HT-29 (cell line): ENCODE measurements at places on chromosomes 1 and 21. TPM values are rescaled to one million over a fixed set of nuclear protein-coding genes. Genes with fewer than 3 reads are reported as not detected.

DNA sequence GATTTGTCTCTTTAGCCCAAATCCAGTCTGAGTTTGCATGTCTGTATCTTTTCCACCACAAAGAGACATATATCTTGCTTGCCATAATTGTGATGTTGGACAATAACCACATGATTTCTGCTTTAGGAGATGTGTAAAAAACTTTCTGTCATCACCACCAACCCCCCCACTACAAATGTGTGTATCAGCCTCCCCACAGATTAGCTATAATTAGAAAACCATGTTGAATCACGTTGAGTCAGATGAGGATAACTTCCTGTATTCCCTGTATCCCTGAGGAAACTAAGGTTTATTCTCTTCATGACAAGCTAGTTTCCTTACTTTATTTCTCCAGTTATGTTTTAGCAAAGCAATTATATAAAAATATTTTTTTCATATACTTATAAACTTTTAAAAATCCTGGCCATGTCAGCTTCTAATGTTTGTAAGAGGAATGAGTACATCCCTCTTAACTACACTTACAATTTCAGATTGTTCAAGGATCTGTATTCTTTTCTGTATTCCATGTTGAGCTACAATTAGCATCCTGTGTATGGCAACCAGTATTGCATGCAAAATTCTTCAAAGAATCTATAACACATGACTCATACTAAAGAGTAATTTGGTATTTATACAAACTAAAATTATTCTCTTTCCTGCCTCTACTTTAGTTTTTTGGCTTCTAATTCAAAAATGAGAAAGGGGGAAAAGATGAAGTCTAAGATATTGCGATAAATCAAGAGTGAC, 143.0 kb downstream of the FMN2 start:
- DNase-seq, result no peak

DNA sequence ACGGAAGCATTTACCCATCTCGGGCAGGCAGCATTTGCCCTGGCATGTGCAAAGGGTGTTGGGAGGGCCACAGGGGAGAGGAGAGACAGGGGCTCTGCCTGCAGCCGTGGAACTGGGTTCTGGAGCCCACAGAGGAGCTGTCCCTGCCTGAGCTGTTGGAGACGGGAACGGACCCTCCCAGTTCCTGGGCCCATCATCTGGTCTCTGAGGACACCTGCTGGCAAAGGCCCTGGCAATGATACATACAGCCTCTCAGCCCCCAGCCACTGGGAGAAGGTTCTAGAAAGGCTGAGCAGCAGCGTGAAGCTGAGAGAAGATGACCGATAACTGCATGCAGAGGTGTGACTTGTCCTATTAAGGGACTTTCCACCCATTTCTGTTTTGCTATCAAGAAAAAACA, 31.4 kb downstream of the FAAP20 start:
- no peak for DNase-seq

GRCh38 chr1:109312246-109312645, 5.4 kb upstream of the MYBPHL start:
- no peak for DNase-seq

GRCh38 chr1:5574641-5575040, 417.6 kb downstream of the NPHP4 start:
- DNase-seq, result no peak

DNA sequence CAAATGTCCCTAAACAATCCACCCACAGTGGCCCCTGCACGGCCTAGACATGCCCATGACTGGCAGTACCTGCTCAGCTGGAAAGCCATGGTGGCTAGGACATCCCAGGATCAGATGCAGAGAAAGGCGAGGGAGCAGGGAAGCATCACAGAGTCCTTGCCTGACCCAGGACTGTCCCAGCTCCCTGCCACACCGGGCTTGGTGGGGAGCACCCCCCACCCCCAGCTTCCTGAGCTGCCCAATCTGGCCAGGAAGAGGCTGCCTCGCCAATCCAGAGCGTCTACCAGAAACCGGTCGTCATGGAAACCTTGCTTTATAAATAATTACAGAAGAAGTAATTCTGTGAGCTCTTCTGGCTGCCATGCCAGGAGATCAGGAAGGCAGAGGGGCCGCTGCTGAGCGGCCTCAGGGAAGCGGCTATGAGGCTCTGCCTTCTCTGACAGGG, 34.8 kb downstream of the ACOT7 start:
- no peak for DNase-seq

- DNase-seq, result no peak
Observed at GRCh38 chr1:101302831-101303511, 66.2 kb downstream of the S1PR1 start.

CLK2 gene
- 29.3 and 35.2 TPM in 2 replicates for total RNA-seq

DNA sequence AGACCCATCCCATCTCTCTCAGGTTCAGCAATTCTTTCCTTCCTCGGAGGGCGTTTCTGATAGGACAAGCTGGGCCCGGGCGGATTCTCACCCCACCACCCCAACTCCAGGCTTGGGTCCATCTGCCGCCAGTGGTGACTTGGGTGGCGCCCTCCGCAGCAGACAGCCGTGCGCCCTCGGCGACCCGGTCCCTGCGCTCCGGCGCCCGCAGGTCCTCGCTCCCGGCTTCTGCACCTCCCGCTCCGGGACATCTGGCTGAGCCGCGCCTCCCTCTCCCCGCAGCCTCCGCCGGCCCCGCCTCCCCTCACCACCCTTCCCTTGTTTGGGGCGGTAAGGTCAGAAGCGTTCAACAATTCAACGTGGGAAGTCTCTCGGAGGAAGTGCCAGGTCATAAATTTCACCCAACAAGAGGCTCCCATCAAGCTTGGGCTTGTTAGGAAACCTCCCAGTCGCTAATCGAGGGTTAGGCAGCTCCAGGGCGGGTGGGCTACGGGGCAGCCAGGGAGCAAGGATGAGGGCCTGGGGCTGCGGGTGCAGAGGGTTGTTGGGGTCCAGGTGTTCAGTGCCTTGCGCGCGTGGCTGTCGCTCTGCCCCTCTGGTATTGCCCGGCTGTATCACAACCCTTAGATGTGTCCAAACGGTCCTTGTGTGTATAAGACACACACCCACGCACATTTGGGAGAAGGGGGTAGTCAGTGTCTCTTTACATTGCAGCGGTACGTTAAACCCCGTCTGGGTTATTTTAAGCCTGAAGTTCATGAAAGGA, 39.8 kb downstream of the OLIG1 start:
- DNase-seq, result no peak

DNA sequence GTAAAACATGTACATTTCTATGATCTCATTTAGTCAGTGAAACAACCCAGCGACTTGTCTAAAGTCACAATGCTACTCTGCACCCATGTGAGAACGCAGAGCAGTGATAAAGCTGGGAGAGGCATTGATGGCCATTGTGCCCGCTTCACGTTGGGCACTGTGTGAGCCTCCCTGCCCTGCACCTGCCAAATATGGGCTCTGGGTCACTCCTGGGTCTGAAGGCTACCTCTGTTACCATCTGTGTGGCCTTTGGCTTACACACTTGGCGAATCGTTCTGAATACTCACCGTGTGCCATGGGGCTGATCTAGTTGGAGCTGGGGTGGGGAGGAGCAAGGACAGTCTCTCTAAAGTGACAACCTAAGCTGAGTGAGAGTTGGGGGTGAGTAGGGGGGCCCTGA, 29.9 kb downstream of the PCSK9 start:
- no peak for DNase-seq

TEX38 gene
- total RNA-seq, result 0.20 TPM in 1 of 2 replicates, not detected in the other
